Stimulated activated naive CD4-positive, alpha-beta T cell (primary cell): ENCODE measurements at places on chromosomes 11 and 22.

- peak; percentile 100 for DNase-seq
These were observed at the start of gene ESRRA for GRCh38 chr11:64305075-64305690. Gene ESRRA, plus strand, starts transcription at chr11:64305524. Its CDS starts 1,656 bp downstream, at chr11:64307180.

- no peak for DNase-seq
These were observed 2.5 kb downstream of the IL17REL start for GRCh38 chr22:50009765-50010675.

- DNase-seq = no peak
These were observed 36.2 kb downstream of the THOC5 start for GRCh38 chr22:29517215-29517908.

- DNase-seq = no peak
These were observed 26.9 kb upstream of the CYB5R3 start for GRCh38 chr22:42676059-42676607.
